T-helper 2 cell treated with Interferon-gamma antibody and Interleukin-4, amounts not matched to agents 100 ng/mL and 5 ng/mL, for 36 hours (primary cell): ENCODE measurements at places on chromosomes 13 and 19. TPM values are rescaled to one million over a fixed set of nuclear protein-coding genes. Genes with fewer than 3 reads are reported as not detected.

KRTDAP gene
- total RNA-seq: not detected in 2 replicates

LCP1 gene
- total RNA-seq: 1,131 and 1,165 TPM in 2 replicates

FAAP24 gene
- 8.7 and 9.0 TPM in 2 replicates for total RNA-seq

APOC4 gene
- total RNA-seq: not detected in 2 replicates

PGLYRP1 gene
- total RNA-seq: not detected in 2 replicates

LILRA1 gene
- total RNA-seq: not detected in 2 replicates

CEACAM8 gene
- total RNA-seq: not detected in 2 replicates

ZNF580 gene
- 29.9 and 30.8 TPM in 2 replicates for total RNA-seq

PET100 gene
- 129 and 134 TPM in 2 replicates for total RNA-seq

RAP2A gene
- 28.0 and 30.7 TPM in 2 replicates for total RNA-seq

RASL11A gene
- 0.45 TPM in 2 replicates for total RNA-seq
